ENCODE measurements at places on chromosomes 16 and 17. TPM values are rescaled to one million over a fixed set of nuclear protein-coding genes. Genes with fewer than 3 reads are reported as not detected.

The EMC8 gene
- total RNA-seq, result 27.3 TPM

The GAS7 gene
- total RNA-seq, result 2.7 TPM

The KRTAP4-7 gene
- total RNA-seq, result not detected

DNA sequence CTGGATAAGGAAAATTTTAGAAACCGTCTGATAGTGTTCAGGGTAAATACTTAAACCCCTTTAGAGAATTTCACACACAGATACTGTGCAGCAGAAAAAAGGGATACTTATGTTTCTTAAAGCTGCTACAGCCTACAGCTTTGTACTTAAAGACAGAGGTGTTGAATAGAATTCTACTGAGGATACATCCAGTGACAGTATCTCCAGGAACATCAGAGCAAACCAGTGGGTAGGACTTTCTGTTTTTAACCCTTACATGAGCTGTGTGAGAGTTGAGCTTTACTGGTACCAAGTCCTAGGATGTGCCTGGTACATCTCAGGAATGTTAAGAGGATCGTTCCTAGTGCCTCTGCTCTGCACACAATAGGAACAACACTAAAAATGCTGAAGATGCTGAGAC lies 191.5 kb downstream of the FTO start:
- DNase-seq, result no peak

DNA sequence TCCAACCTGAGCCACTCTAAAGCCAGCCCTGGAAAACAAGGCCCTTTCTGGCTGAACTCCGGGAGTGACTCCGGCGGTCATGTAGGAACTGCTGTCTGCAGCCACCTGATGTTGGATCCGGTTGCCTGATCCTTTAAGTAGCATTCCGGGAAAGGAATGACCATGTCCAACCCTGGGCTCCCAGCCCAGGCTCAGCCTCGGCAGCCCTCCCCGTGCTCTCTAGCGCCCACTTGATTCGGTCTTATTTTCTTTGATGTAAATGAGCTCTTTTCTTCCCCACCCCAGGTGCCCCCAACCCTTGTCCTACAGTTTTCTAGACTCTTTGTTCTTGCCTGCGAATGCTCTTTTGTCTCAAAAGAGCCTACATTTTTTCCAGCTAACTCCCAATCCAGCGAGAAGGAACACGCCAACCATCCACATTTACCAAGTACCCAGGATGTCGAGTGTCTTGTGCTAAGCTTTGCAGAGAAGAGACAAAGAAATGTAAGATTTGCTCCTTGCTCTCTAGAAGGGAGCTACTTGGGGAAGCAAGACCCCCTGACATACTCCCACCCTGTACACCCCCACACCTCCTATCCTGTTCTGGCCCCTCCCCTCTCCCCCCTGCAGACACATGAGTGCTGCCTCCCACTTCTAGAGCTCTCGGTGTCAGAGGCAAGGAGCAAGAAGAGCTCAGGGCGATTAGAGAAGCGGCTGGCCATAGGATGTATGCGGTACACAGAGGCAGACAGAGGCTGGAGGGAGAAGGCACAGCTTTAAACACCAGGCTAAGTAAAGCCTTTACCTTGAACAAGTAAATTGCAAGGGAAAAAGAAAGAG lies 53.8 kb downstream of the COG7 start:
- no peak for DNase-seq

The TNFRSF13B gene
- 4.5 TPM for total RNA-seq

The AANAT gene
- not detected for total RNA-seq

The RGS11 gene
- total RNA-seq, result not detected

GRCh38 chr16:81610144-81610842 lies 165.7 kb downstream of the CMIP start:
- DNase-seq, result no peak

DNA sequence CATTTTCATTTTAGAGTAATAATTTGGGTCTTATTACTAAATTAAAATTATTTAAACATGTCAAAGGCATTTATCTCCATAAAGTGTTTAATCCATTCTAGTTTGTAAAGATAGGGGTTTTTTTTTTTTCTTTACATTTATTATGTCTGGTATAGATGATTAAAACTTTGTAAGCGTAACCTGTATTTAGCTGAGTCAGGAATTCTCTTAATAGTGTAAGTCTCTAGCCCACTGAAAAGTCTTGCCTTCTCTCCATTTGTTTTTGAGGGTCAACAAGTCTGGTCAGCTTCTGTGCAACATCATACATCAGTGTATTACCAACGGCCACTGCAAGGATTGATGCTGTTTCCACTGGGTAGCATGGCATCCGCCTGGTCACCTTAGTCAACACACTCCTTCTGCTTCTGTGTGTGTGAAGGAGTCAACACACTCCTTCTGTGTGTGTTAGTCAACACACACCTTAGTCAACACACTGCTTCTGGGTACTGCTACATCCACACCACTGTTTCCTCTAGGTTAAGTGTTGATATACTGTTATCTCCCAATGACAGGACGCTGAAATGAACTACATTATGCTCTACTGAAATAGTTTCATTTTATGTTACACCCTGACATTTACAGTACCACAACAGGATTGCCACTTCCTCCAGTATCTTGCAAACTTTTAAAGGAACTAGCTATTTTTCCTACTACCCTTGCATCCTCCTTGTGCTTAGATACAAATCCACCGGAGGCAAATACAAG lies 37.3 kb upstream of the VWA3A start:
- DNase-seq, result no peak

The EXOC3L1 gene
- total RNA-seq, result not detected

GRCh38 chr17:34167354-34167753 lies 87.7 kb upstream of the CCL2 start:
- no peak for DNase-seq

DNA sequence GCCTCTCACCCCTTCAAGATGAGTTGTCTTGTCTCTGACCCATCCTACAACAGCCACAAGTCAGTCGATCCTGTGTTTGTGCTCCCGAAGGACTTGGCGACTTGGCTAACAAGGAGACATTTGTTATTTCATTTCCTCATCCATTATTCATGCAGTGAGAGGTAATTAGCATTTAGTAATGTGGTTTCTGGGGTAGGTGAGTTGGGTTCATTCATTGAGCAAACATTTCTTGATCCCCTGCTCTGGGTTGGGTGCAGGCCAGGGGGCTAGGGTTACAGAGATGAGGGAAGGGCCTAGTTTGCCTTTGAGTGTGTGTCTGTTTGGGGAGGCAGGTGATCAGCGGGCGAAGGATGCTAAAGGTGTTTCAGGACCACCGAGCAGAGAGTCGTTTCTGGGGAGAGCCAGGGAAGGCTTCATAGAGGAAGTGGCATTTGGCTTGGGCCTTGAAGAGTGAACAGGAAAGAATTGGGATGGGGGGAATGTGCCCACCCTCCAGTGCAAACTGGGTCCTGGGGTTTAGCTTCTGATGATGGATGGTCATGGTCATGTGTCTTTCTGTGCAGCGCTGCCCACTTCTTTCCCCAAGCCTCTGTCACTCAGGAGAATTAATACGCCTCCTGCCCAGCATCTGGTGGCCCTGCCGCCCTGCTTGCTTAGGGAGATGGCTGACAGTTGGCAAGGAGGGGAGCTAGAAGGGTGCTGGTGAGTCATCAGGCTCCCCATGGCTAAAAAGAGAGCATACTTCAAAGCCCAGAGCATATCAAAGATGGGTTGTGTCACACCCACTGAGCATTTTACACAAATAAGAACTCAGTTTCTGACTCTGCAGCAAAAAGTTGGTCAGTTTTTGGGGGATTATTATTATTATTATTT lies 38.5 kb downstream of the MSI2 start:
- peak; percentile 7 for DNase-seq

DNA sequence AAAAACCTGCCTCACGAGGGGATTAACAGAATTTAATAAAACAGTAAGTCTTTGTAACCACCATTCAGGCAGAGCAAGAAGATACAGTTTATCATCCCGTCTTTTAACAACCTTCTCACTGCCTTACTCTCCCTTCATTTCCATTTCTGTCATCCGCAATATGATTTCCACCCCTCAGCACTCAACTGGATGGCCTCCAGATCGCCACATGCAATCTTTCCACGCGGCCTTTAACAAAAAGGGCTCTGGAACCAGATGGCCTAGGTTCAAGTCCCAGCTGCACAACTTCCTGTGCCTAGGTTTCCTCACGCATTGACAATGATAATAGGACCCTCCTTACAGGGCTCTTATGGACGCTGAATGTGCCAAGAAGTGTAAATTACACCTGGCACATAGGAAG lies 103.6 kb downstream of the GAS7 start:
- DNase-seq, result no peak

GRCh38 chr16:66977341-66978113 lies 10.9 kb upstream of the CES4A start:
- DNase-seq, result peak; percentile 68

DNA sequence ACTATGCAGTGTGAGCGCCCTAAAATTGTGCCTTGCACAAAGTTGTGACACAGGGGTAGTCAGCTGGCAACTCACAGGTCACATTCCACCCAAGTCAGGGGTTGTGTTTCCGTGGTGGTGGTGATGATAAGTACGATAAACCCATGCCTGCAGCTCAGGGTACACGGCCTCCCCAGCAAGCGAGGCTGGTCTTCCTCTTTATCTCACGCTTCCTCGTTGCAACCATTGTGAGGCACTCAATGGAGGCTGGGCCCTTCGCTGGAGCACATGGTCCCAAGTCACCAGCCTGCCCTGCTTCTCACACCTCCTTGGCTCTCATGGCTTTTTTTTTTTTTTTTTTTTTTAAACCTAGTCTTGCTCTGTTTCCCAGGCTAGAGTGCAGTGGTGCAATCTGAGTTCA lies 307.5 kb downstream of the CPPED1 start:
- DNase-seq, result no peak

DNA sequence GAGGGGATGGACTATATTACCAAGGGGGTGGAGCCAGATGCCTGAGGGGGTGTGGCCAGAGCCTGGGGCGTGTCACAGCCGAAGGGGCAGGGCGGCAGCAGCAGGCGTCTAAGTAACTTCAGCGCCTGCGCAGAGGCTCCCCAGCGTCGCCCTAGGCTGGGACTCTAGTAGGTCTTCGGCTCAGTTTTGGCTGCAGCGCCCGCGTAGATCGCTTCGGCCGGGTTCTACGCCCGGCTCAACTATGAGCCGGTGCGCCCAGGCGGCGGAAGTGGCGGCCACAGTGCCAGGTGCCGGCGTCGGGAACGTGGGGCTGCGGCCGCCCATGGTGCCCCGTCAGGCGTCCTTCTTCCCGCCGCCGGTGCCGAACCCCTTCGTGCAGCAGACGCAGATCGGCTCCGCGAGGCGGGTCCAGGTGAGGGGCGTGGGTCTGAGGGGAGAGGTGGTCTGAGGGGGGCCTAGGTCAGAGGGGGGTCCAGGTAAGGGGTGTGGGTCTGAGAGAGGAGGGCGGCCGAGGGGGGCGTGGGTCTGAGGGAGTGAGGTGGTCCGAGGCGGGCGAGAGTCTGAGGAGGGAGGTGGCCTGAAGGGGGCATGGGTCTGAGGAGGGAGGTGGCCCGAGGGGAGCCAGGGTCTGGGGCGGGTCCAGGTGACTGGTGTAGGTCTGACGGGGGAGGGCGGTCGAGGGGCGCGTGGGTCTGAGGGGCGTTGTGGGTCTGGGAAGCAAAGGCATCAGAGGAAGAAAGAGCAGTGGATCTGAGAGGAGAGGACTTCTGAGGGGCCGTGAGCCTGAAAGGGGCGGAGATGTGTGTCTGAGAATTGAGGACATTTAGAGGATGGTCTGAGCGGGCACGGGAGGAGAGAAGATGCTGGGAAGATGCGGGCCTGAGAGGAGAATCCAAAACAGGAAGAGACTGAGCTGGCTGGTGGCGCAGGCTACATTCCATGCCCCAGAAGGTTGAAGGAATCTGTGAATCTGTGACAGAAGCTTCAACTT lies at the start of gene LPCAT2:
Gene LPCAT2 (plus strand): TSS at position 132 of the 991 bp plus-strand sequence. CDS start 110 bp downstream, at position 242.
- DNase-seq, result peak; percentile 16

GRCh38 chr16:66231452-66232160 lies 134.9 kb upstream of the CDH5 start:
- no peak for DNase-seq

The CACNA1H gene
- total RNA-seq, result 4.0 TPM

GRCh38 chr16:2260250-2260649 lies 7.7 kb downstream of the RNPS1 start:
- DNase-seq, result no peak

GRCh38 chr16:444027-444426 lies 18.6 kb downstream of the RAB11FIP3 start:
- DNase-seq, result no peak

The SLC13A2 gene
- not detected for total RNA-seq

The SLC12A4 gene
- 33.7 TPM for total RNA-seq

DNA sequence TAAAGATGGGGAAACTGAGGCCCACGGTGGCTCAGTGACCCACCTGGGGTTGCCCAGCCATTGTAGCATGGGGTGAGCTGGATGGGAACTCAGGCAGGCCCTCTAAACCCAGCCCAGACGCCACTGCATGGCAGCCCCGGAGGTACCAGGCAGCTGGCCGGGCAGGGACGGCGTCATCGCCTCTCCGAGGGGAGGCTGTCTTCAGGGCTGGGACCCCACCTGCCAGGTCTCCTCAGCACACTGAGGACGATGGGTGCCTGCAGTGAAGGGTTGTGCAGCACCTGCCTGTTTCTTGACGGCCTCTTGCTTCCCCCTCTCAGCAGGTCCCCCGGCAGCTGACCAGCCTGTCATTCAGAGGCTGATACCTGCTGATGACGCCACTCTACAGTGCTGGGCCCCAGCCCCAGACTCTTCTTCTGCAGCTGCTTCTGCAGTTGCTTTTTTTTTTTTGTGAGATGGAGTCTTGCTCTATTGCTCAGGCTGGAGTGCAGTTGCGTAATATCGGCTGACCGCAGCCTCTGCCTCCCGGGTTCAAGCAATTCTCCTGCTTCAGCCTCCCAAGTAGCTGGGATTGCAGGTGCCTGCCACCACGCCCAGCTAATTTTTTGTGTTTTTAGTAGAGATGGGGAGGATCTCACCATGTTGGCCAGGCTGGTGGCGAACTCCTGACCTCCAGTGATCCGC lies 24.7 kb downstream of the RNF213 start:
- DNase-seq, result no peak

The CLDN9 gene
- not detected for total RNA-seq

DNA sequence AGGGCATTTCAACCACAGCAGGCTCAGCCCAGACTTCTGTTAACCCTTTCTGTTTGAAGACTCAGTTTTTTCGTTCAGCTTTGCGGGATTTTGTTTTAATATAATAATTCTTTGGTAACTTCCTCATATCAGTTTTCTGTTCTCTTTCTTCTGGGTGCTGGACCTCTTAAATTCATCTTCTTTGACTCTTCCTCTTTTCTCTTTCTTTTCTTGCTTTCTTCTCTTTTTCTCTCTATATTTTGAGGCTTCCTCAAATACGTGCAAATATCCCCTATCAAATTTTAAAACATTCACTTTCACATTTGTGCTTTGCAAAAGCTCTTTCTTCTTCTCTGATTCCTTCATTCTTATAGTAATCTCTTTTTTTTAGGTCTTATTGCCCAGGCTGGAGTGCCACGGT lies 136.3 kb downstream of the HS3ST3B1 start:
- no peak for DNase-seq

Measured in T-cell (primary cell).